Breast epithelium (tissue), 4 donors: ENCODE measurements at places on chromosomes 6 and 20. TPM values are rescaled to one million over a fixed set of nuclear protein-coding genes. Genes with fewer than 3 reads are reported as not detected.

The C20orf202 gene
- total RNA-seq, result 0.48 TPM

GRCh38 chr6:167285077-167285770 is 5.9 kb upstream of the UNC93A start:
- no peak overlapping the region for H3K27ac ChIP-seq
- no peak overlapping the region for H3K4me3 ChIP-seq
- no peaks in the 10 kb centered on the region for H3K27me3 ChIP-seq
- no peaks in the 10 kb centered on the region for H3K4me1 ChIP-seq
- no peaks in the 10 kb centered on the region for H3K36me3 ChIP-seq

GRCh38 chr6:152124429-152125074 is 317.1 kb downstream of the ESR1 start:
- no peaks in the 10 kb centered on the region for H3K27me3 ChIP-seq
- no peak overlapping the region for H3K27ac ChIP-seq
- H3K4me1 ChIP-seq, result no peaks in the 10 kb centered on the region
- DNase-seq, result no peak
- no peak overlapping the region for H3K4me3 ChIP-seq

GRCh38 chr6:48826152-48826515 is 636.9 kb downstream of the MMUT start:
- no peak for DNase-seq
- H3K27ac ChIP-seq, result no peak overlapping the region
- no peaks in the 10 kb centered on the region for H3K4me1 ChIP-seq
- no peaks in the 10 kb centered on the region for H3K27me3 ChIP-seq
- no peaks in the 10 kb centered on the region for H3K36me3 ChIP-seq

GRCh38 chr6:167796192-167796981 is 30.3 kb upstream of the AFDN start:
- no peaks in the 10 kb centered on the region for H3K27me3 ChIP-seq
- H3K36me3 ChIP-seq, result no peaks in the 10 kb centered on the region
- peak; percentile 75 for DNase-seq
- peak overlapping the region; percentile 41 for H3K4me3 ChIP-seq
- peaks cover 10% of the 10 kb centered on the region for H3K4me1 ChIP-seq
